ENCODE measurements at places on chromosomes 13 and 19.

- DNase-seq = peak; percentile 40
Measured at GRCh38 chr19:31110336-31110735, 238.9 kb downstream of the TSHZ3 start.

- no peak for DNase-seq
Measured at GRCh38 chr13:97300871-97301270, 78.7 kb downstream of the MBNL2 start.

DNA sequence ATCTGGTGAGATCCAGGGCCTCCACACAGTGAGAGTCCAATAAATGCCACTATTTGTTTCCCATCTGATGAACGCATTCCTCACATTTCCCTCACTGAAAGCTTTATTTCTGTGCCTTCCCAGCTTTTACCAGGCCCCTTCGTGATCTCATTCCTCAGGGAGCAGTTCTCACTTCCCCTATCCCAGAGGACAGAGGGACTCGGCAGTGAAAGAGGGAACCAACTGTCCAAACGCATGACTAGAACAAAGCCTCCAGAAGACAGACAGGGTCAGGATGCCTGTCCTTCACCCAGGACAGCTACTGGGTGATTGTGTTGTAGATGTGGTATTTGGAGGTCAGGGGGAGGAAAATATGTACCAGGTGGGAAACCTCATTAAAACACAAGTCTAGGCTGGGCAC is 2.0 kb upstream of the ZBTB45 start:
- DNase-seq = no peak

DNA sequence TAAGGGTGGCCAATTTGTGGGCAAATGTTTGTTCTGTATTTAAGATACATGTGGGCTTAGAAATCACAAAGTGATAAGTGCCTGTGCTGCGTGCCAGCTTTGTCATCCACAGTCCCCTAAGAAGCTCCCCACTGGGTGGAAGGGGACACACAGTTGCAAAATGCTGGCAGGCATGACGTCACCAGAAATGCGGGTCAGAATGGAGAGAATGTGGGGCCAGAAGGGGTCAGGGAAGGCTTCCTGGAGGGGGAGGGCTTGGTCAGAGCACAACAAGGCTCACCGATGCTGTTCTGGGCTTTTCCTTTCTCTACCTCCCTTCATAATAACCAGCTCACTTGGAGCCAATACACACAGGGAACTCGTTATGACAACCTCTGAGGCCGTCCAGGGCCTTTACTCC is 207.3 kb downstream of the URI1 start:
- no peak for DNase-seq

GRCh38 chr19:44642377-44642776 is 1.3 kb upstream of the PVR start:
- no peak for DNase-seq

DNA sequence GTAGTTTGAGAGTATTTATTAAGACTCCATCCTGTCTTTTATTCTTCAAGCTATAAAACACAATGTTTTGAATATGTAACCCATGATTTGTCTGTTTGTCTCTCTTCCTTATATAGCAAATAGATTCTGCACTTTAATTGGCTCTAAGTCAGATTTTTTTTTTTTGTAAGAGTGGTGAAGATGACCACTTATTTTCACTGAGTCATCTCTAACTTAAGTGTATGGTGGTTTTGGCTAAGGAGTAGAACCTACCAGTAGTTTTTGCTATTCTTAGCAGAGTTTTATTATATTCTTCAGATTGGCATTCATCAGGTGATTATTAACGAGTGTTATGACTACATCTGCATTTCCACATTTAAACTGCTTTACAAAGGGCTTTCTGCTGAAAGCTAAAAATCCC is 194.7 kb downstream of the LMO7 start:
- no peak for DNase-seq

- no peak for DNase-seq
Measured at GRCh38 chr13:111212517-111212873, 97.4 kb downstream of the ARHGEF7 start.

- DNase-seq = no peak
Measured at GRCh38 chr19:4477034-4477801, 5.1 kb downstream of the HDGFL2 start.

- DNase-seq = no peak
Measured at GRCh38 chr13:42298392-42298791, 26.4 kb downstream of the AKAP11 start.

GRCh38 chr13:98656223-98656622 is 79.3 kb upstream of the STK24 start:
- DNase-seq = no peak

GRCh38 chr13:44389060-44389666 is 15.5 kb downstream of the SERP2 start:
- DNase-seq = no peak

- DNase-seq = no peak
Measured at GRCh38 chr13:22320991-22321390, 650.1 kb downstream of the FGF9 start.

DNA sequence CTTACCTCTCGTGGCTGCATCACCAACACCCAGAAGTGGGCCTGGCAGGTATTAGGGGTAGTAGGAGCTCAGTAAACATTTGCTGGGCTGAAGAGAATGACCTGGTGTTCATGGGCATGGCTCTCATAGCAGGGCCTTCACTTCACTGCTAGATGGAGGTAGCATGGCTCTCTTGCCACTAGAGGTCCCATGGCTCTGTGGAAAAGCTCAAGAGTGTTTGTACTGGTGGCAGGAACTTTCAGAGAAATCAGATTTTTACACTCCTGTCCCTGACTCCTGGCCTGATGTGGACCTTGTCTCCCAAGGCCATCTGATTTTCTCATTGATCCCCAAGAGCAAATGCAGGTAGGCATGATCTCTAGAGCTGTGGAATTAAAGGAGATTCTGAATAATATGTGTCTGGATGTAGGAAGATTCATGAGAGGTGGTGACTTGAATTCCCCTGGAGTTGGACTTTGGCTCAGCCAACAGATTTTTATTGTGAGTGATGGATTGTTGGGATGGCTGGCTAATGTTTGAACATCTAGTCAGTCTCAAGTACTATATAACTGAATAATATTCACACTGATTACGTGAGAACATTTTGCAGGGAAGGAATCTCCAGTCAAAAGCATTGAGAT is 5.7 kb downstream of the ZNF574 start:
- peak; percentile 77 for DNase-seq

GRCh38 chr13:43838909-43839308 is 40.6 kb downstream of the CCDC122 start:
- no peak for DNase-seq

- DNase-seq = no peak
Measured at GRCh38 chr19:36051236-36051635, 2.8 kb downstream of the THAP8 start.

DNA sequence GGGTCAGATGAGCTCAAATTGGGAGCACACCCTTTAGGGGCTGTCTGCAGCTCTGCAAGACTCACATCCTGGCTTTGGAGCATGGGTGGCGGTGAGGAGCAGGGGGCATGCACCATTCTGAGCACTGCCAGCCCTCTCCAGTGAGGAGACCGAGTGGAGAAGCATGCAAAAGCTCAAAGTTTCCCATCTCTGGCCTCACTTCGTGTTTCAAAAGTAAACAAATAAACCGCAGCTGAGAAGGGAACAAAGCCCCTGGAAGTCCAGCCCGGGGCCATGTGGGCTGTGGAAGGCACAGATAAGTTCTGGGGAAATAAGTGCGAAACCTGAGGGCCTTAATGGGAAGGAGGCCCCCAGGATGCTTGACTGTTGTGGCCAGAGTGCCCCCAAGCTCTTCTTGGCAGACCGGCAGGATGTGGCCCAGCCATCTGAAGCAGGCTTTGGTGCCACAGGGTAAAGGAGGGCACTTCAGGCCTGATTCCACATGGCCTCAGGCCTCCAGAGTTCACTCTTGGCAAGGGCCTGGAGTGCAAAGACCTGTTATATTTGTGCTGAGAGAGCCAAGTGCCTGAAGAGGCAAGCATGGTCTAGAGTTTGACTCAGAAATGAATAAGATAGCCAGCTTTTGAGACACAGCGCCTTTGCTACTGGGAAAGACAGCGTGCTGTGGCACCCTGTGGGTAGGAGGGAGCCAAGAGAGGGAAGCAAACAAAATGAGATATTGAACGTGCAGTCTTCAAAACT is 1.2 kb downstream of the MEDAG start:
- DNase-seq = no peak

DNA sequence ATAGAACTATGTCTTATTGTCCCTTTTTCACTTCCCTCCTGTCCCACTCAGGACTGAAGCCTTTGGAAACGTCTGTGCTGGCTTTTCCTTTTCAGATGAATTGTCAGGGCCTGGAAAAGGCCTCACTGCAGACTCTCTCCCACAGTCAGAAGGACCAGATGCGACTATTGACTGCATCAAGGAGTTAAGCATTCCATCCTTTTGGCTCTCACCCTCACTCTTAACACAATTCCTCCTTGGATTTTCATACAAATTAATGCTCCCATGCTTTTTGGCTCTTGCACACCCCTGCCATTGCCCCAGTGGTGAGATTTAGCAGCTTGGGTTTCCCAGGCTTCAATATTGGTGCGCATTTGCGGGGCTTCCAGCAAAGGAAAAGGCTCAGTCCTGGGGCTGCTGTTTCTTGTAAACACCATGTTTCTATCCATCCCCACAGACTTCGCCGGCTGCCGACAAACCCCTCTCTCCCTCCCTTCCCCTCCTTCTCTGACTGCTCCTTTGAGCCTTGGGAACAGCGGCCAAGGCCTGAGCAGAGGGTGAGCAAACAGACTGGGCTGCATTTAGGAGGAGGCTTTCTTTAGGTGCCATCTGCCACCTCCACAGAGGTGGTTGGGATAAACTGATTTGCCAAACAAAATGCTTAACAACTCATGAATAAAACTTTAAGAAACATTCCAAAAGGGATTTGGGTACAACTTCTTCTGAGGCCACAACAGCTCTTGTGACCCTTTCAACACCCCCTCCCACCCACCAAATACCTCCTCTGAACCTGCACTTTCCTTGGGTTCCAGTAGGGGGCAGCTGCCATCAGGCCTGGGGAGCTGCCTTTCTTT is 48.6 kb upstream of the PCDH8 start:
- no peak for DNase-seq

DNA sequence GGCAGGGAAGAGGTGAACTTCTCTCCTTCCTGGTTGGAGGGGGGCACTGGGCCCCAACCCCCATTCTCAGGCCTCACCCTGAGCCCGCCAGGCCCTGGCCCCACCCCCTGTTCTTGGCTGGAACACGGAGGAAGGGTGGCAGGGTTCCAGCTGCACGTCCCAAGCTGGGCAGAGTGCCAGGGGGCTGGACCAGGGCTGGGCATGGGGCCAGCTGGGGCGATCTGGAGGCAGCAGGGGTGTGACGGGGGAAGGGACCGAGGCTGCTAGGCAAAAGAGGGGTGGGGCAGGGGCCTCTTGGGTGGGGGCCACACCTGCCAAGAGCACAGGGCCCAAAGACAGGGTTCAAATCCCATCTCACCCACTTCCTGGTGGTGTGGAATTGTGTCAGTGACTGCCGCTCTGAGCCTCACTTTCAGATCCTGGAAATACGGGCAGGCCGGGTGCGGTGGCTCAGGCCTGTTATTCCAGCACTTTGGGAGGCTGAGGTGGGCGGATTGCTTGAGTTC is 2.2 kb downstream of the HIF3A start:
- DNase-seq = peak; percentile 87

- no peak for DNase-seq
Measured at GRCh38 chr19:6890401-6890913, 3.1 kb downstream of the ADGRE1 start.

Measured in hepatic stellate cell (primary cell).